Renal cortical epithelial cell (primary cell): ENCODE measurements at places on chromosomes 4 and X. TPM values are rescaled to one million over a fixed set of nuclear protein-coding genes. Genes with fewer than 3 reads are reported as not detected.

Gene TLR10
- total RNA-seq, result not detected in 2 replicates

Gene FAM199X
- 59.9 and 77.5 TPM in 2 replicates for total RNA-seq

Gene WDFY3
- total RNA-seq, result 42.9 and 196 TPM in 2 replicates

- no peak for DNase-seq
Measured at GRCh38 chr4:128310266-128310697, 22.7 kb upstream of the PGRMC2 start.

DNA sequence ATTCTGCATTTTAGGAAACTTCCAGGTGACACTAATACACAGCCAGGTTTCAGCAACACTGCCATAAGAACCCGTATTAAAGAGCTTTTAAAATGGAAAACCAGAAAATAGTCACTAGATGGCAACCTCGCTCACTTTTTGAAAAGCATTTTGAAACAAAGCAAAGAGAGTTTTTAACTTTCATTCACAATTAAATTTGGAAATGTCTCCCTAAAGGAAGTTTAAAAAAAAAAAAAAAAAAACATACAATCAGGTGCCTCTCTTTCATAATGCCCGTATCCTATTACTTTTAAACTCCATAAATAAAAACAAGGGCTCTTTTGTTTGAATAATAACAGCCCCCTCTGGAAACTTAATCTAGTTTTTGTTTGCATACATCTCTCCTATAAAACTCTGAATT lies 20.3 kb downstream of the MEPE start:
- DNase-seq, result peak; percentile 82

- peak; percentile 12 for DNase-seq
Measured at GRCh38 chrX:143231492-143231891, 205.8 kb downstream of the SPANXN4 start.

DNA sequence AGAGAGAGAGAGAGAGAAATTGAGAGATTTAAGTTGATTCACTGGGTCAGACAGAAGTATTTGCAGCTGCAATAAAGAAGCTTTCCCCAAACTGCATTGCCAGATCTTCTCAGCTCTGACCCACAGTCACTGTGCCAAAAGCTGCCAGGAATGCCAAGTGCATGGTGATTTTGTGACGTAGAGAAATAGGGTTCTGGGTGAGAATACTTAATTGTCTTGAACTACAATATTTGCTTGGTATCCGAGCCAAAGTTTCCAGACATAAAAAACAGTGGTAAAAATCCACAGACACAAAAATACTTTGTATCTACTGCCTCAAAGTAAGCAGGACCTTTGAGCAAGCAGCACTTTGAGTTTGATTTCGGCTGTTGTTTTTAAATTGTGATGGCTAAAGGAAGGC lies 331.1 kb downstream of the GRID2 start:
- no peak for DNase-seq

DNA sequence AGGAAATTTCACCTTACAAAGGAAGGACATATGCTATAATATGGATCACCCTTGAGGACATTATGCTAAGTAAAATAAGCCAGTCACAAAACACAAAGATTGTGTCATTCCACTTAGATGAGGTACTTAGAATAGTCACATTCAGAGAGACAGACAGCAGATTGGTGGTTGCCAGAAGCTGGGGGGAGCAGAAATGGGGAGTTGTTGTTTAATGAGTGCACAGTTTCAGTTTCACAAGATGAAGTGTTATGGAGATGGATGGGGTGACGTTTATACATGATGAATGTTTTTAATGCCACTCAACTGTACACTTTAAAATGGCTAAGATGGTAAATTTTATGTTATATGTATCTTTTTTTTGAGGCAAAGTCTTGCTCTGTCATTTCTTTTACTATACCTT lies 14.8 kb upstream of the SPON2 start:
- DNase-seq, result no peak

DNA sequence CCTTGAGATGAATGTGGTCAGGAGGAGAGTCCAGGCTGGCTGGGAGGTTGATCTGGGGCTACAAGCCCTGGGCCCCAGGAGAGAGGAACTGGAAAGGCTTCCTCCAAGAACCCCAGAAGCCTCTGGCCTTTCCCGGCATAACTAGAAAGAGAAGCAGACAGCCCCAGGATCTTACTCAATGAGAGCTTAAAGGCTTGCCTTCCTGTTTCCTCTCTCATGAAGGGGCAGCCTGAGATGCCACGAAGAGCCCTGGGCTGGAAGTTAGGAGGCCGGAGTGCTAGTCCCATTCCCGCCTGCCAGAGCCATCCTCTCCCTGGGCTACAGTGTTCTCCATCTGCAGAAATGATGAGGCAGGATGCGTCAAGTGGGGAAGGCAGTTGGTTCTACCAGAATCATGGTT lies 20.1 kb upstream of the XPNPEP2 start:
- DNase-seq, result no peak

DNA sequence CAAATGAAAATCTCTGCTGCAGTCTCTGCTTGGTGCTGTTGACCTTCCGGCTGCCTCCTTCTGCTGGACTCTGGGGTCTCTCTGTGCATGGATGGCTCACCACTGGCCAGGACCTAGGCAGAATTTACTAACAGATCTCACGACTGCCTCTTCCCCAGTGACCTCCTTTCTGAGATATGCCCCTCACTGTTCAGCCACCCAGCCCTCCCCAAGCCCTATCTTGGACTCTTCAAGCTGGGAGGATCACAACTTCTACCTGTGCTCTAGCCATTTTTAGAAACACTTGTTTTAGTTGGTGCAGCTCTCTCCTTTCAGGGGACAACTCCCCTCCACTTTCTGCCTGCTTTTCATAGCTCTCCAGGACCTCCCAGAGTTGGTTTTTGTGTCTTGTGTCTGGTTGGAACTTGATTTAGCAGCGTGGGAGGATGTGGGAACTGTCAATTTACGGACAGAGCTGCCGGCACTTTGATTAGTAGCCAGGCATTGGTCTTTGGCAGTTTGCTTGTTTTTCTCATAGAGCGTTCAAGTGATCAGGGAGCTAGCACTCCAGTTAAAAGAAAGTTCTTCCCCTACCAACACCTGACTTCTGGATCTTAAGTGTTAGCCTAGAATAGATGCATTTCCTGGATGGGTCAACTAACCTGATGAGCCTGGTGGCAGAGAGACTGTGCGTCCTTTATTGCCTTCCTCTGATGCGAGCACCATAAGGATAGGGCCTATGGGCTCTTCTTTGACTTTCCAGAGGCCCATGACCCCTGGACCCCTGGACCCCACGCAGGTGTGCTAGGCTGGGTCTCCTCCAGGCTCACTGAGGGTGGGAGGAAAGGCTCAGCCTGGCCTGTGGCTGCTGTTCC lies 6.5 kb downstream of the RGS12 start:
- DNase-seq, result no peak

- no peak for DNase-seq
Measured at GRCh38 chrX:154019633-154020528, at the start of gene IRAK1. IRAK1 (minus strand) TSS chrX:154019902; CDS start chrX:154019812, 90 bp downstream.
